ENCODE measurements at places on chromosomes 4 and X.

GRCh38 chrX:130402208-130402684 is 459 bp downstream of the RBMX2 start:
- no peak for DNase-seq

DNA sequence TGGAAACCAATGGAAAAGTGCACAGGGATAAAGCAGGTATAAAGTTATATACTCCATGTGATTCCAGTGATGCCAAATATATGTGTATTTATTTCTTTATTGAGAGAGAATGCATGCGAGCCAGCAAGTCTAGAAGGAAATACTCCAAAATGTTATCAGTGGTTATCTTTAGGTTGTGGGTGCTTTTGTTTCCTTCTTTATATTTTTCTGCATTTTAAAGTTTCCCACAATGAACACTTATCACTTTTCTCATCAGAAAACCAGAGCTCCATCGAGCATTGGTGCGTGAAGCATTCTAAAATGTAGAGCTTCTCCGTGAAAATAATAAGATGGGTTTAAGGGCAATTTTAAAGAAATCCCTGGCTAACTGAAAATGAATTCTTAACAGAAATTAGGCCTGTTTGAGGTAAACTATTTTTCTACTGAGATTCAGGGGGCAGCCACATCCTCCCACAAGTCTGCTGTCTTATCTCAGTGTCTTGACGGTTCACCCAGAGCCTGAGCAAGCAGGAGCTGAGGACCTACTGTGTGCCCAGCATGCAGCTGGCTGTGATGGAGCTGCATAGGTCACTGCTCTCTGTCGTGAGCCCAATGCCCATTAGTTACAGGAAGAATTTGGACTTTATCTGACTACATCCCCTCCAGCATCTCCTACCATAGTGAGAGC is 18.7 kb upstream of the CD40LG start:
- no peak for DNase-seq

GRCh38 chr4:88592600-88593448 is 544 bp downstream of the HERC3 start:
- peak; percentile 99 for DNase-seq

GRCh38 chr4:10151182-10151581 is 34.6 kb upstream of the WDR1 start:
- no peak for DNase-seq

GRCh38 chrX:109872021-109872732 is 130.7 kb upstream of the TMEM164 start:
- DNase-seq, result no peak

- DNase-seq, result no peak
Measured at GRCh38 chr4:85792376-85793232, 317.7 kb downstream of the ARHGAP24 start.

DNA sequence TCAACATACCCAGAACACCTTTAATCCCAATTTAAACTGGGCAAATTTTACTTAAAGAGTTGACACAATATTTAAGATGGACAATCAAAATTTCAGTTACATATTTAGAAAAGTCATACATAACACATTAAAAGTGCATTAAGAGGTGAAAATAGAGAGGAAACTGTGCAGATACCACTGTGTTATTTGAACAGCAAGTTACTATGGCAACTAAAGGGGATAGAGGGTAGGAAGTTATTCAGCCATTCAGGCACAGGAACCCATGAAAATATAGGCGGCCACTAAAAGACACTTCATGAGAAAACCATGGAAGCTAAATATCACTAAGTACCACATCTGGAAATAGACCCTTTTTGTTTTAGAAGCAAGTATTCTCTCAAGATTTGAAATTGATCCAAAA is 75.1 kb downstream of the PDGFC start:
- DNase-seq, result no peak

DNA sequence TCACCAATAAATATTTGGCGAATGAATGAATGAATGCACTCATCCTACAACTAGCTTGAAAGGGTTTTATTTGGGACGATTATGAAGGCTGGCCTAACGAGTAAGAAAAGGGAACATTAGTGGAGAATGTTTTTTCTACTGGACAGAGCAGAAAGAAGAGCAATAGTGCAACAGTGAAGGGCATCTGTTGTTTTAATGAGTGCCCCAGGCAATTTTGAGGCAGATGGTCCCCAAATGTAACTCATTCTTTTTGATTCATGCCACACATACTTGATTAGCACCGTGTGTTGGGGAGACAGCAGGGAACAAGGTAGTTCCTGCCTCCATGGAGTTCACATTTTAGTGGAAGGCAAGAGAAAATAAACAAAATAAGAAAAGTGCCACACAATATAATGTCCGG is 22.7 kb upstream of the INTS6L start:
- DNase-seq, result no peak

DNA sequence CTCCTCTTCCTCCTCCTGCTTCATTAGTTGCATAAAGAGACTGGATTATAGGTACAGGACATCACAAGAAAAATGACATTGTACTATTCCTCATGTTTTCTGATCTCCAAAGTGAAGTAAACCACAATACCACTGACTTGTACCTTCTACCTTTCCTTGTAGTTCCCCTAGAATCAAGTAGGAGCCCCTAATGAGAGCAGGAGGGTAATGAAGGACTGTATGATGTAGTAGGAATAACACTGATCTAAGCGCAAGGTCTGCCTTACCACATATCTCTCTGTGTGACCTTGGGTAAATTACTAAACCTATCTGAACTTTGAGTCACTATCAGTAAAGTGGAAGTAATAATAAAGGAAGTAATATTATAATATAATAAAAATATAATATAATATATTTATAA is 3.6 kb downstream of the VSIG4 start:
- no peak for DNase-seq

GRCh38 chrX:5575407-5575806 is 653.3 kb downstream of the NLGN4X start:
- no peak for DNase-seq

DNA sequence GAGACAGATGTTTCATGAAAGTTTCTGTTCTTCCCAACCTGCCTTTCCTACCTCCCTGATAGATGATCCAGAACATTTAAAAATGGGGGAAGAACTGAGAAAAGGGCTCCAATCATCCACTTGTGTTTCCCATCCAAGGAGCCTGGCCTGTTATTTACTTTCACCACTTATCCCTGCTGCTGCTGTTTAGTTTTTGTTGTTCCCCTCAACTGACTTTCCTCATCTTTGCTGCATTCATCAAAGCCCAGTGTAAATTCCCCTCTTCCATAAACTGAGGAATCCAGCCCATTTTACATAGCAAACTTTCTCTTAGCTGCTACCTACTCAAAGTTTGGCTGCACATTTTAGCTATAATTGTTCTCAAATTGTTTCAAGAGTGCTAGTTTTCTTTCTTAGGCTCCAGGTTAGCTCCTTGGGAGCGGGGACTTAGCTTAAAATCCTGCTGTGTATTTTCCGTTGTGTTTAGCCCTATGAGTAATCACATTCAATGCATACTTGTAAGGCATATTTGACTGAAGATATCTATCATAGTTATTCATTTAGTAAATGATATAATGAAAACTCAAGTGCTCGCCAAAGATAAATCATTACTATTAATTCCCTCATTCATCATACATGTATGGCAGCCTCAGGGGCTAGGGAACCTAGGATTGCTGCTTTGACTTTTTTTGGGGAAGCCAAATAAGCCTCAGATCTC is 1.4 kb upstream of the PTPN13 start:
- DNase-seq, result peak; percentile 58

DNA sequence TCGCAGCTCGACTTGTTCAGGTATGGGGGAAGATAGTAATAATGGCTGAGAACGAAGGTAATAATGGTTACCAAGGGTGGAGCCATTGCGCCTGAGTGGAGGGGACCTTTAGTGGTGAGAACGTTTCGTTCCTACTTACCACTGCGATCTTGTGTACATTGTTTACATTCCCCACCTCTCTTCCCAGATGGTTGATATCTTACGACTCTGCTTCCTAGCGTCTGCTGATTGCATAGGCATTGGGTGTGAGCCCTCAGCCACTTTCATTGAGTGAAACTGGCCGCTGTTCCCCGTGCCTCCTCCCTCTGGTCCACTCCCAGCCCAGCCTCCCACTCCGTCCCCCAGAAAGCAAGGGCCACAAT is 850 bp downstream of the IGBP1 start:
- peak; percentile 10 for DNase-seq

DNA sequence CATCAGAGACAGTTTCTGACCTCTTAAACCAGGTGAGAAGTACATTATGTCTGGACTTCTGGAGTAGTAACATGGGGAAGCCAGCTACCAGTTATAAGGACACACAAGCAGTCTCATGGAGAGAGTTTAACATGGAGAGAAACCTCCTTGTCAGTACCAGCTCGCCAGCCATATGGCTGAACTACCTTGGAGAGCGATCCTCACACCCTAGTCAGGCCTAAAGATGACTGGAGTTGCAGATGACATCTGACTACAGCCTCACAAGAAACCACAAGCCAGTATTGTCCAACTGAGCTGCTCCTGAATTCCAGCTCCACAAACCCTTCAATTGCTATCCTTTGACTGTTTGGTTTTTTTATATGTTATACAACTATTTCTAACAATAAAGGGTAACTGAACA is 49.8 kb downstream of the PDHA2 start:
- peak; percentile 61 for DNase-seq

- peak; percentile 63 for DNase-seq
Measured at GRCh38 chr4:131091896-131092295, 1995.9 kb downstream of the C4orf33 start.

- DNase-seq, result no peak
Measured at GRCh38 chr4:185352202-185352601, 43.5 kb downstream of the LRP2BP start.

- DNase-seq, result no peak
Measured at GRCh38 chr4:53830511-53830910, 233.9 kb downstream of the CHIC2 start.

GRCh38 chr4:1192091-1192492 is 19.7 kb upstream of the SPON2 start:
- peak; percentile 90 for DNase-seq

DNA sequence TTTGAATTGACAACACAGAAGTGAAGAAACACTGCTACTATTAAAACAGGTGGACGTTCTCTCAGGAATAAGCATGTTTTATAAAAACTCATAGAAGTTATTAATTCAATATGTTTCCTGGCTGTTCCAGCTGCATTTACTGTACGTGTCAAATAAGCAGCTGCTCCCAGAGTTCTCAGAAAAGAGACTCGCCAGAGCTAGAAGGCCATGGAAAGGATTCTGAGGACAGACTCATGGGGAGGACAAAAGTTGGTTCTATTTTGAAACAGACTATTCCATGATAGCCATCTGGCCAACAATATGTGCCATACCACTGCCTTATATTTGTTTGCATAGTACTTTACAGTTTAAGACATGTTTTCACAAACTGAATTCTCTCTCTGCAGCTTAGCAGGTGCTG is 136.5 kb downstream of the NR3C2 start:
- no peak for DNase-seq

- no peak for DNase-seq
Measured at GRCh38 chrX:13386636-13387035, 66.8 kb upstream of the ATXN3L start.

DNA sequence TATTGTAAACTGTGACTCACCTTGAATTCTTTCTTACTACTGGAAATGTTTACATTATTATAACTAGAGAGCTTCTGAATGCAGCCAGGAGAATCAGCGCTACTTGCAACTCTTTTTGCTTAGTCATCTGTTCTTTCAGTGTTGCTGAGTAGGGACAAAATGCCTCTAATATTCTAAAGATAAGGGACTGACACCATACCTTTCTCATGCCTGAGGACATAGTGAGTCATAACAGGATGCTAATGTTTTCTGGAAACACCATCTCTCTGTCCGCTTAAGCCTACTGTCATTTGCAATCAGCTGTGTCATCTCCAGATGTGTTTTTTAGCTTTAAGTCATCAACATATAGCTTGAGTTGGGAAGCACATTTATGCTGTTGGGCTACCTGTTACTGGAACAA is 108.3 kb downstream of the QRFPR start:
- peak; percentile 93 for DNase-seq

DNA sequence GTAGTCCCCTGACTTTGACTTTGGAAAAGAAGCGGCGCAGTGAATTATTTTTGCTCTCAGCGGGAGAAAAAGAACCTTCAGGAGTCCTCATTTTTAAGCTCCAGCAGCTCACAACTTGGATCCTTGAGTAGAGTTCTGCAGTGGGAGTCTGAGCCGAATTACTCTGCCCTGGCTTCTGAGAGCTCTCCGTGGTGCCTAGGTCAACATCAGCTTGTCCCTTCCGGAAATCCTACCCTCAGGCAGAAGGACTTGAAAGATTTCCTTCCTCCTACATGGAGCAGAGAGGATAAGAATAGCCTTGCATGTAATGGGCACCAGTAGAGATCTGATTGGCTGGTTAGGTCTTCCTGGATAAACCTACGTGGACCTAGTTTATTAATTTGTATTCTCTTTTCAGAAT is 549.7 kb upstream of the TENM3 start:
- no peak for DNase-seq

- no peak for DNase-seq
Measured at GRCh38 chr4:187362937-187363857, 632.4 kb upstream of the ZFP42 start.

DNA sequence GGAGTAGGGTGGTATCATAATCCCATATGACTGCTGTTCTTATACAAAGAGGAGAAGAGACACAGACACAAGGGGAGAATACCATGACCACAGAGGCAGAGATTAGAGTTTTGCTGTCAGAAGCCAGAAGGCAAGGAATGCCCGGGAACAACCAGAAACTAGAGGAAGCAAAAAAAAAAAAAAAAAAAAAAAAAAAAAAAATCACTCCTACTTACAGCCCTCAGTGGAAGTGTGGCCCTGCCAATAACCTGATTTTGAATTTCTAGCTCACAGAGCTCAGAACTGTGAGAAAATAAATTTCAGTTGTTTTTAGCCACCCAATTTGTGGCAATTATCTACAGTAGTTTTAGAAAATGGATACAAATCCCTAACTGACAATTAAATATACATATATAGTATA is 30.4 kb upstream of the UBE2NL start:
- no peak for DNase-seq

GRCh38 chr4:168421671-168422070 is 58.6 kb downstream of the DDX60L start:
- DNase-seq, result peak; percentile 85

- peak; percentile 84 for DNase-seq
Measured at GRCh38 chr4:105620640-105621323, 68.4 kb downstream of the ARHGEF38 start.

- peak; percentile 47 for DNase-seq
Measured at GRCh38 chrX:152817078-152817764, 13.3 kb downstream of the CETN2 start.

GRCh38 chr4:153468587-153468986 is 2.4 kb downstream of the TMEM131L start:
- no peak for DNase-seq

DNA sequence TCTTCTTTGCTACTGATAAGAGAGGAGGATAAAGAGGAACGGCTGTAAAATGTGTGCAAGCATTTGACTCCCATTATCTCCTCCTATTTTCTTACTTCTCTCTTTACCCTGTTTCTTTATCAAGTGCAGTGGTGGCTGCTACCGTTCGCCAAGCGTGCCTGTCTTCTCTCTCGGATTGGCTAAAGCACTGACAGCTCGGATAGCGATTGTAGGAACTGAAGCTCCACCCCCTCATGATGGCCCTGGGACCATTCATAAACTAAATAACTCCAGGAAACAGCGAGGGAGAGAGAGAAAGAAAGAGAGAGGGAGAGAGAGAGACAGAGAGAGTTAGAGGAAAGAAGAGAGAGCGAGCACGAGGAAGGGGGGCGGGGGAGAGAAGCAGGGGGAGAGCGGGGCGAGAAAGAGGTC is 305 bp upstream of the MAB21L2 start:
- DNase-seq, result no peak

GRCh38 chr4:128427832-128428366 is 140.3 kb upstream of the PGRMC2 start:
- peak; percentile 90 for DNase-seq

Data from epithelial cell of esophagus (primary cell).